ENCODE measurements at places on chromosomes 13 and 19. TPM values are rescaled to one million over a fixed set of nuclear protein-coding genes. Genes with fewer than 3 reads are reported as not detected.

DNA sequence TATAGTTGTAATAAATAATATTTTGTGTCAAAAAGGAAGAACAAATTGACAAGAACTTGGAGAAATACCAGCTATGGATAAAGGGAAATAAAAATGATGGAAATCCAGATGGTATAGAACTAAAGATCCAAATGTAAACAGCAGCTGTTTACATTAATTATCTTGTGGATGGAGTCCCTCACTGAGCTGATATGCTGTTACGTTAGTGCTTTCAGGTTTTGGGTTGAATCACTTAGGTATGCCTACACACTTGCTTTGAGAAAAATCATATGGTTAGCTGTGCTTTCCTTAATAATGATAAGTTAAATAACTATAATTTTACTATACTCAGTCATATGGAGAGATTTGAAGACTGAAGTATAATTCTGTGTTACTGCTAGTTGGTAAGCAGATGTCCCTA lies 27.7 kb downstream of the WASF3 start:
- no peak for DNase-seq

DNA sequence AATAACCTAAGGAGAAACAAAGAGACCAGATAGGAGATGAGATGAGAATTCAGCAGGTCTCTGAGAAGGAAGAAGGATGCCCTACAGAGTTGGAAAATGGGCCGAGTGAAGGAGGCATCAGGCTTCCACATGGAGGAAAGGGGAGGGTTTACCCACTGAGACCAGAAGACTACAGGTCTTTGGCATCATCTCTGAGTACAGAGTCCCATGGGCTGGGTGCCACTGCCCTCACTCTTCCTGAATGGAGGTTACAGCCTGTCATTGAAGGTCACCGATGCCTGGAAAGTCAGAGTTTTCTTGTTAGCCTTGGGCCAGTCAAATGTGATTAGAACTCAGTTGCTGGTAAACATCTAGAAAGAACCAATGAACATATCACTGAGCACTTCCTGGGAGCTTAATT lies 9.9 kb downstream of the ZNF302 start:
- no peak for DNase-seq

GRCh38 chr13:21012211-21012610 lies 49.2 kb downstream of the LATS2 start:
- DNase-seq: no peak

Gene NLRP9
- total RNA-seq: not detected

Gene KLC3
- total RNA-seq: 0.41 TPM

Gene ZNF101
- 13.5 TPM for total RNA-seq
